ENCODE measurements at places on chromosomes 13 and 19.

- no peak for DNase-seq
These were observed 337.0 kb upstream of the SLC10A2 start for GRCh38 chr13:103403148-103403740.

- peak; percentile 9 for DNase-seq
These were observed 654 bp downstream of the ZNF579 start for GRCh38 chr19:55579766-55580621.

DNA sequence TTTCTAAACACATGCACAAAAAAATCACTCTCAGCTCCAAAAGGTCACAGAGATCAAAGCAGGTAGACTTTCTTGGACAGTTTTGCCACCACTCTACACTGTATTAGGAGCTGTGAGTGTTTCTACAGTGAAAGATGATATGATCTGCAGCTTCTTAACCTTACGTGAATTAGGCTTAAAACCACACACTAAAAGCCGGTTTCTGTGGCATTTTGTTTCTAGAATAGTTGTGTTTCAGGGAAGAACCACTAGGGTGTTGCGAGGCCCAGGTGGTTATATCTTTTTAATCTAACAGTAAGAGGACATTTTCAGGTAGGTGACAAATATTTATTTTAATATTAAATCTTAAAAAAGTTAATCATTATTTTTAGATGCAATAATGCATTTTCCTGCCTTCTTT, 216.4 kb downstream of the KLF5 start:
- DNase-seq: no peak

DNA sequence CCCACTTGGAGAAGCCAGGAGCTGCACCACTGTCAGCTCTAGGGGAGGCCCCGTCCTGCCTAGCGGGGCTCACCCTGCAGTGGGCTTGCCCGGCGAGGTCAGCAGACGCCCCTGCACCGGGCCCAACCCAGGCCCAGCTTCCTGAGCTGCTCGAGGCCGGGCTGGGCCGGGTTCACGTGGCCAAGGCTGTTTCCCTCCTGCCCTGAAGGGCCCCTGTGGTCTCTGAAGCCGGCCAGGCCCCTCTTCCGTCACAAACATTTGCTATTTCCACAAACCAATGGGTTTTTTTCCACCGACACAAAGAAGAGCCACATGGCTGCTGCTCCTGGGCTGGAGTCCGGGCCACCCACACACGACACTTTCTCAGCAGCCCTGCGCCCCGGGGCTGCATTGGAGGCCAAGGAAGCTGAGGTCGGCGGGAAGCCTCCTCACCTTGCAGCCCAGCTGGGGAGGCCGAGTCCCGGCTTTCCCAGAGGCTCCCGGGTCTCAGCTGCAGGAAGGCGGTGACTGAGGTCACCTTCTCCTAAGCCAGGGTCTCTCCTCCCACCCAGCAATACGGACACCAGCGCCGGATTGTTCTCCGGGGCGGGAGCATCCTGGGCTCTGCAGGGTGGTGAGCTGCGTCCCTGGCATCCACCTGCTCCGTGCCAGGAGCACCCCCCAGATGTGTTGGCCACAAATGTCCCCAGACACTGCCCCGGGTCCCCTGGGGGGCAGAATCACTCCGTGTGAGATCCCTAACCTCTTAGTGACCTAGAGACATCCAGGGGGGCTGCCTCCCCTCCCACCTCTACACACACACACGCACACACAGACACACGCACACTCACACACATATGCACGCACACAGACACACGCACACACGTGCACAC, 80.5 kb downstream of the GADD45B start:
- DNase-seq: no peak

DNA sequence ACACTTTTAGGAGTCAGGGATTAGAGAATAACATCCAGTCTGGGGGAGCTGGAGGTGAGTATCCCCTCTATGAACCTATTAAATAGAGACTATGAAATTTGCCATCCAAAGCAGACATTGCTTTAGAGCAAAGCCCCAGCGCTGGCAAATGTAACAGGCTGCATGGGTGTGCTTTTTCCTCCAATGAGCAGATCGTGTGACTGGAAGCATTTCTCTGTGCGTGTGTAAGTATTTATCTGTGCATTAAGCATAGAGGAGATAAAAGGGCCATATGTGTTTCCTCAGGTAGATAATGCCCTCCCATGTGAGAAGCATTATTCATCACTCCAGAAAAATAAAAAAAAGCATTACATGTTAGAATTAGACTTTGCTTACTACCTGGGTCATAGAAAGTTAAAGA, 924 bp downstream of the TNFSF13B start:
- peak; percentile 22 for DNase-seq

DNA sequence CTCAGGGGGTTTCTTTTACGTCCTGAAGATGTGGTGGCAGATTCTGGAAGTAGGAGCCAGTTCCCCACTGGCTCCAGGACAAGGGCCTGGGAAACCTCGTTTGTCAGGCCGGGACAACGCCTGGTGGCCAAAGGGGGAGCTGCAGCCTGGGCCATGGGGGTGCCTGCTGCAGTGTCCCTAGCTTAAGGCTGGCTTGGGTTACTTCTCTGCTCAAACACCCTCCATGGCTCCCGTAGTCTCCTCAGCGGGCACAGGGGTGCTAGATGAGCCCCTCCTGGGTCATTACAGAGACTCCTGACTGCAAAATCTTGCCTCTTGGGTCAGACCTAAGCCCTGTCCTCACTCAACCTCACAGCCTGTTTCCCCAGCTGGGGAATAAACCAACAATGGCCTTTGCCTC, 14.7 kb downstream of the CILP2 start:
- peak; percentile 36 for DNase-seq

- DNase-seq: no peak
These were observed 56.0 kb downstream of the CDADC1 start for GRCh38 chr13:49303533-49304252.

DNA sequence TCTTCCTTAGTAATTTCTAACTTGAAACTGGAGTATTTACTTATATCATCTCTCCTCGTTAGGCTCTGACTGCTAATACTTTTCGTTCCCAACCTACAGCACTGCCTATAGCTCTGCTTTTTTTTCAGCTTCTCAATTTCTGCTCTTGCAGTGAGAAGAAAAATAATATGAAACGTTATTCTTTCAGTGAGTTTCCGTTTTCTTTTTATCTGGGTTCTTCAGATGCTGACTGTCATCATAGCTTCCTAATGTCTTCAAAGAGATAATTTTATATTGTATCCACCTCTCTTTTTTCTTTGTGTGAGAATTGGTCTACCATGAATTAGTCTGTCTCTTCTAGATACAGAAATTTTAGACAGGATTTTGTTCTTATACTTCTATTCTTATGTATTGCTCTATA, 454.9 kb downstream of the LMO7 start:
- DNase-seq: no peak

- no peak for DNase-seq
These were observed 43.9 kb downstream of the GAS6 start for GRCh38 chr13:113819731-113820715.

- no peak for DNase-seq
These were observed 89.8 kb upstream of the MYCBP2 start for GRCh38 chr13:77416666-77417212.

GRCh38 chr19:35692010-35692409, 12.3 kb upstream of the ZBTB32 start:
- no peak for DNase-seq

- no peak for DNase-seq
These were observed 35.0 kb upstream of the VWA8 start for GRCh38 chr13:41995946-41996345.

DNA sequence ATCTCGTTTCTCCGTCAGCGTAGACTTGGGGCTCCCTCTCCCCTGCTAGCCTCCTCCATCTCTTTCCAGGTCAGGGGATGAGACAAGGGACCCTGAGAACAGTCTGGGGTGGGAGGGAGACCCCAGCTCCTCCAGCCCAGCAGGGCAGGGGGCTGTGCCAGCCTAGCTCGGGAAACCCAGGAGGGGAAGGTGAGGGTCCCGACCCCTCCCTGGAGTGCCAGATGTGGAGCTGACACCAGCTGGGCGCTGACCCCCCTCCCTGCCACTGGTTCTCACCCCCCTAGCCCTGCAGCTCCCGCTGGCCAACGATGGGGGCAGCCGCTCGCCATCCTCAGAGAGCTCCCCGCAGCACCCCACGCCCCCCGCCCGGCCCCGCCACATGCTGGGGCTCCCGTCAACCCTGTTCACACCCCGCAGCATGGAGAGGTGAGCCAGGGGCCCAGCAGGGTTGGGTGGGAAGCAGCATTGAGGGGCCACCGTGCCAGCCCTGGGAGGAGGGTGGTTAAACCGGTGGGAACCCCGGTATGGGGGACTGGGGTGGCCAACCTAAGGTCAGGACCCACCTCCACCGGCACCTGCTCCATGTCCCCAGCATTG, 5.1 kb upstream of the TGFBR3L start:
- no peak for DNase-seq

- no peak for DNase-seq
These were observed 84.6 kb downstream of the FRY start for GRCh38 chr13:32116210-32116609.

DNA sequence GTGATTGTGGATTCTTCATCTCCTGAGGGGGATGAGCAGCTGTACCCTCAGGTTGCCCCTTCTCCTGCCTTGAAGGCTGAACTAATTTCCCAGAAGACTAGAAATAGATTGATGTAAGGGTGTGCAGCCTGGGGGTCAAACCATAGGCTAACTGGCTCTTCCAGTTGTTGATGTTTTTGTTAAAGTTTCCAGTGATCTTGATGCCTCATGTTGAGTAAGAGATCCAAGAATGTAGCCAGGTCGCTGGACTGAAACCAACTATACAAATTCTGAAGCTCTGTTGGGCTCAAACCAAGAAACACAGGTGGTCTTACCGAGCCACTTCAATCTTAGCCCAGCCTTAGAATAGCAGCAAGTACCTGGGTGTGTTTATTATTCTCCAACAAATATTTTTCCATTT, 391.8 kb downstream of the KLF5 start:
- no peak for DNase-seq

DNA sequence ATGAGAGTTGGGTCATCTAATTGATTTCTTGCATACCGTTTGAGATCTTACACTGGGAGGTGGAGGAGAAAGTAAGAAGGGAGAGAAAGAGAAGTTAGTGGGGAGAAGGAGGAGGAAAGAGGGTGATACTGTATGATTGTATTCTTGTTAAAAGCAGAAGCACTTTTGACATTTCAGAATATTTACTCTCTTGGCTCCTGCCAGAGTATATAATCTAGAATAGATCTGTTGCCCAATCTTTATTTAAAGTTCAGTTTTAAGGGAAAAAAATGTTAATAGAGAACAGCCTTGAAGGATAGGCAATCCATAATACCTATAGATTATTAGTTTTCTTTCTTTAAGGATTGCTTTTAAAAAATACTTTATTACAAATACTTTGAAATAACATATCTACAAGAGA, 41.5 kb downstream of the PDS5B start:
- DNase-seq: no peak

- no peak for DNase-seq
These were observed 72.9 kb upstream of the GPR183 start for GRCh38 chr13:99379856-99380801.
